ELR (cell line): ENCODE measurements at places on chromosomes 5 and 9.

- no peak for DNase-seq
Measured at GRCh38 chr5:78606241-78606640, 42.3 kb downstream of the LHFPL2 start.

GRCh38 chr5:7410936-7411511 is 15.1 kb downstream of the ADCY2 start:
- DNase-seq: no peak

- peak; percentile 9 for DNase-seq
Measured at GRCh38 chr9:135804581-135805421, 102.5 kb downstream of the CAMSAP1 start.

DNA sequence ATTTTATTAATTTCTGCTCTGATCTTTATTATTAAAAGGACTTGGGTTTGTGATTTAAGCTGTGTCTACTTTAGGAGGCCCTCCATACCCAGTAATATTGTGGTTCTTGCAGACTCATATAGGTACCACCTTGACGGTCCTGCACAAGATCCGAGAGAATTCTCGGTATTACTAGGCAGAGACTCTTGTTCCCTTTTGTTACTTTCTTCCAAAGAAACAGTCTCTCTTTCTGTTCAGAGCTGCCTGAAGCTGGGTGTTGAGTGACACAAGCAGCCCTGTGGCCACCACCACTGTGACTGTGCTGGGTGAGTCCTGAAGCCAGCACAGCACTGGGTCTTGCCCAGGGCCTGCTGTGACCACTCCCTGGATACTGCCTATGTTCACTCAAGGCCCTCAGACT is 666.6 kb downstream of the SEMA5A start:
- no peak for DNase-seq

GRCh38 chr5:132766806-132767055 is 10.3 kb downstream of the SEPTIN8 start:
- no peak for DNase-seq

GRCh38 chr9:131610231-131610761 is 65.0 kb downstream of the PRRT1B start:
- DNase-seq: no peak

DNA sequence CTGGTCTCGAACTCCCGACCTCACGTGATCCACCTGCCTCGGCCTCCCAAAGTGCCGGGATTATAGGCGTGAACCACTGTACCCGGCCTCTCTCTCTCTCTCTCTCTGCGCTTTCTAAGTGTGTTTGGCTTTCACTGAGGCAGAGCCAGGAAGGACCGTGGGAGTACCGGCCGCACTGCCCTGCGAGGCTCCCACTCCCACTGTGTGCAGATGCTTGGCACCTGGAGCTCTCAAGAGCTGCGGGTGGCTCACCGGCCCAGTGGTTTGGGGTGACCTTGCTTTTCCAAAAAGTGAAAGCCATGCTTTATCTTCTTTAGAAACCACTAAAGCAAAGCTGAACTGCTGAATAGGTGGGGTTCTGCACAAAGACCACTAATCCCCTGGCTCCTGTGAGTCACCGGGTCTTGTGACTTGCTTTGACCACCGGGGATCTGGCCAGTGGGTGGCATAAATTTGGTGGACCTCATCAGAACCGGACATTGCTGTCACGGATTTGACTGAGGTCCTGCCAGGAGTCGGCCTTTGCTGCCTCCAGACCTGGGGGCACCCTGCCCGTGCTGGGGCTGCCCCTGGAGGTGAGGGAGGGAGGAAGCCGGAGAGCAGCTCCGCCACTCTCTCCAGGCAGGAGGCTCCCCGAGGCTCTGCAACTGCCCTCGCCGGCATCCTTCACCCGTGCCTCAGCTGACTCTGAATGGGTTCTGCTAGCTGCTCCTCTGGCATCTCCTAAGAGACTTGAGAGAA is 228.9 kb downstream of the FANCC start:
- DNase-seq: peak; percentile 14

- peak; percentile 68 for DNase-seq
Measured at GRCh38 chr9:19154135-19154612, 26.9 kb upstream of the PLIN2 start.

GRCh38 chr5:172528440-172528839 is 74.1 kb upstream of the SH3PXD2B start:
- no peak for DNase-seq

DNA sequence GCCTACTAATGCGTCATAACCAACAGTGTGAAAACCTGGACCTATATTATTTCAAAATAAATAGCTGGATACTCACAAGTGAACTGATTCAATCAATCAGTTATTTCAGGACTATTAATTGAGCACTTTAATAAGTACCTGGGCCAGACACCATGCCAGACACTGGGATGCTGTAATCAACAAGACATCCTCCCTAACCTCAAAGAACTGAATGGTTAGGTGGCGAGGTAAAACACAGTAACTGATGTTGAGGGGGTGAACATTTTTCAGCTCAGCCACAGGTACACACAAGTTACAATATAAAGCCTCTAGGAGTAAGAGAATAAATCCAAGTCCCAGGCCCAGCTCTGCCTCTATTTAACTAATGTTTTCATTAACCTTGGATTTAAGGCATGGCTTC is 24.0 kb downstream of the CDH6 start:
- no peak for DNase-seq

GRCh38 chr9:133351908-133352634 is 4.1 kb downstream of the RPL7A start:
- peak; percentile 82 for DNase-seq

DNA sequence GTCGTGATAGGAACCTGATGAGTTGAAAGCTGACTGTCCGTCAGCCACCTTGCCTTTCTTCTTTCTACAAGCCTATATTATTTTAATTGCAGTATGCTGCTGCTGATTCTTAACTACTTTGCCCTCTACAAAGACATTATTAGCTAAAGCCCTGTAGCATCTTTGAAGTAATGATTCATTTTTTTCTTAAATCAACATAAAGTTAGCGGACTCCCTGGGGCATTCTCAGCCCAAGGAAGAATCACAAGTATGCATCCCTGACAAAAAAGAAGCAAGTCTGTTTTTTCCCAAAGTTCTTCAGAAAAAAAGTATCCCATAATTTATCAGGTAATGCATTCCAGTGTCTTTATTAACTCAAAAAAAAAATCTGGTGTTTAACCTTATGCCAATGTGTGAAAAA is 69.5 kb upstream of the TAS2R1 start:
- DNase-seq: peak; percentile 15

DNA sequence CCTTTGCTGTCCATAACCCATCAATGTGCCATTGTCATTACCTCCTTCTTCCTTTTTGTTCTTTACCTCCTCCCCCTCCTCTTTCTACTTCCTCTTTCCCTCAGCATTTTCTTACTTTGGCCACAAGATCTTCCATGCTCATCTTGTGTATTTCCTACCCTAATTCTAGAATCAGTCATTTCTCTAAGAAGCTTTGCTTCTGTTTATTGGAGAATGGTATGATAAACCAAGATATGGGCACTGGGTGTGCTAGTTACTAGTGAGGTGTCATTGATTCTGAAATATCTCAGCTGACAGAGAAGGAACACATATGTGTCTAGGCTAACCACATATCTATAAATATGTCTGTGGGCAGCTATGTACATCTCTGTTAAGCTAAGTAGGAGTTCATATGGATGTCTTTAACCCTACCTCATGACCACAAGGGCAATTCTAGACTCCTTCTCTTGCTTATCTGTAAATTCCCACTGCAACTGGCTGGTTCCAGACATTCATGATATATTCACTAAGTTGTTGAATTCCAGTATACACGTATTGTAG is 2051.3 kb upstream of the CDH9 start:
- no peak for DNase-seq

DNA sequence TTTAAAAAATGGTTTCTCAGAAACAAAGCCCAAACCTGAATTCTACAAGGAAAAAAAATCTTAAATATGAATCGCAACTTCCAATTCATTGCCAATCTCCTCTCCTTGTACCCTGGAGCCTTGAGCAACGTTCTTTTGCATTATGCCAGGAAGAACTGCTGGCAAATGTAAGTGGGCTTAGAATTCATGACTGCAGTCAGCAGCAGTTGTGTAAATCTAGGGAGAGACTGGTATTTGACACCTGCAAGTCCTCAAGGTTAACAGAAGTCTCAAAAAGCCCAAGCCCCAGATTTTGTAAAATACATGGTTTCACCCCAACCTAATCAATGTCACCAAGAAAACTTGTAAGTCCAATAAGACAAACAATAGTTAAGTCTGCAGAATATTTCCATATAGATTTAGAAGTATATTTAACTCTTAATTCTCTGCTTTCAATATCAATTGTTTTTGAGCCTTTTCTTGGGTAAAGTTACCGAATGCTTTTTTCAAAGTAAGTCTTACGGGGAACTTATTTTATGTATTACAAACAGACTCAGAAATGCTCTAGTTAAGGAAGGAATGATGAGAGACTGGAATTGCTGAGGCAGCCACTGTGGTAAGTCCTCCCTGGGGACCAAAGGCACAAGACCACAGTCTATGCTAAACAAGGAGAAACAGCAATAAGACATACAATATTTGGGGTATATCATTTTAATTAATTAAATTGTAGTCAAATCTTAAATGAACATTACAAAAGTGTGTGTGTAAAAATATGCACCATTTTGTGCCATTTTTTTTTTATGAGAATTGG is 31.3 kb downstream of the ELL2 start:
- no peak for DNase-seq

- DNase-seq: no peak
Measured at GRCh38 chr5:81633891-81634290, 117.0 kb downstream of the SSBP2 start.

DNA sequence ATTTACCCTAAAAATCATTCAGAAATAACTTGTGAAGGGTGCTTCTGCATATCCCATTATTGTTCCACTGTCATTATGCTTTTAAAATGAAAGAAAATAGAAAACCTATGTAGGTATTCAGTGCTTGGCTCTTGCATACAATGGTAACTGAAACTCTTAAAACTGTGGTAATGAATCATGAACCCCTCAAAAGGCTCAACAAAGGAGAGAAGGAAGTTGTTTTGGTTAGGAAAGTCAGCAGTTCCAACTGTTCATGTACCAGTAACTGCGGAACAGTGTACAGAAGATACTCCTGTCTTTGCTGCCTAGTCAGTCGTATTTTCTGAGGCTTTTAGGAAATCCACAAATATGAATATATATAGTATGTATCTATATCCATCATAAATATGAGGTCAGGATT is 96.1 kb downstream of the OSMR start:
- no peak for DNase-seq

DNA sequence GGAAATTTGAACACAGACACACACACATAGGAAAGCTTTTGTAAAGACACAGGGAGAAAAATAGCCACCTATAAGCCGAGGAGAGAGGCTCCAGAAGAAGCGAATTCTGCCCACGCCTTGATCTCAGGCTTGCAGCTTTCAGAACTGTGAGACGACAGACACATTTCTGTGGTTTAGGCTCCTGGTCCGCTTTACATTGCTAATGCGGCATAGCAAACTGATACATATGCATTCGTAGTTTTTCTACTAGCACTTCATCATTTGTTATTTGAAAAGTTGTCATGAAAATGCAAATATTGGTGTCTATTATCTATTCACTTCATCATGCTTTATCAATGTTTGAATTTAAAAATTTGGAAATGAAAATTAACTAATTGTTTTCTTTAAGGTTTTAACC is 674.9 kb downstream of the SEMA5A start:
- DNase-seq: no peak

DNA sequence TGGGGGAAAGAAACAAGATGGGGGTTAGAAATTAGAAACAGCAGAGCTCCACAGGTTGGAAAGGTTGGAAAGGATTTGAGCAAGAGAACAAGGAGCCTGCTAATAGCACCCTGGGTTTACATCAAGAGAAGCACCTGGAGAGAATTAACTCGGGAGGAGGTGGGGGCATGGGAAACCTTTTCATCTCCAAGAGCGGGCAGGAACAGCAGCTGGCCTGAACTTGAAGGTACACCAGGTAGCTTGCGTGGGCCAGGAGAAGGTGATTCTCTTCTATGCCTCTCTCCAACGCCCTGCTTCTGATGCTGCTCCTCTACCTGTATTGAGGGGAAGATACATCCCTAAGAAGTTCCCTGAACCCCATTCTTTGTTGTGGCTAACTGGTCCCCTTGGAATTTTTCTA is 37.1 kb upstream of the GLRX start:
- no peak for DNase-seq

DNA sequence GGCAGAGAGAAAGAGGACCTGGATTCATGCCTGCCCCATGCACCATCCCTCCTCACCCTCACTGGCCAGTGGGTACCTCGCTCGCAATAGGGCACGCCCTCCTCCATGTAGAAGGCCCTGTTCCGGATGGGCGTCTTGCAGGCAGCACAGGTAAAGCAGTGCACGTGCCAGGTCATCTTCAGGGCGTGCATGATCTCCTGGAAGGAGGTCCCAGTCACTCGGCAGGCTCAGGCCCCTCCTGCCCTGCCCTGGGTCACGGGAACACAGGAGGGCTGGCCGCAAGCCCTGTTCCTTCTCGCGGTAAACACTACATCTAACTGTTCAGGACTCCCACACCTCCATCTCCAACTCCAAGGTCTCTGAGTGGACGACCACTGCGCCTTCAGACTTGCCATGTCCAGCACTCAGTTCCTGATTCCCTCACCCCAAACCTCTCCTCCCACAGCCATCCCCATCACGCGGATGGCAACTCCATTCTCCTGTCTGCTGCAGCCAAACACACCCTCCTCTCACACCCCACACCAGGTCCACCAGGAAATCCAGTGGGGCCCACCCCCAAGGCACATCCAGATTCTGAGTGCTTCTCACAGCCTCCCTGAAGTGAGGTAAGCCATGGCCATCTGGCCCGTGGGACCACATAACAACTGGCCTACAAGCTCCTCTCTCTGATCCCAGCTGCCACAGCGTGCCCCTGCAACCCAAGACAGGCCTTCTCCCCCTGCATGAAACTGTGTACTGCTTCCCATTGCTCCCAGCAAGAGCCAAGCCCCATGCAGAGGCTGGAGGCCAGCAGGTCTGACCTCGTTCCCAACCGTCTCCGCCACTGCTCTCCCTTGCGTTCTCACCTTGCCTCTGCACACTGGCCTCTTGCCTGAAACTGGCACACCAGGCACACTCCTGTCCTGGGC is 10.8 kb upstream of the DBN1 start:
- DNase-seq: no peak

DNA sequence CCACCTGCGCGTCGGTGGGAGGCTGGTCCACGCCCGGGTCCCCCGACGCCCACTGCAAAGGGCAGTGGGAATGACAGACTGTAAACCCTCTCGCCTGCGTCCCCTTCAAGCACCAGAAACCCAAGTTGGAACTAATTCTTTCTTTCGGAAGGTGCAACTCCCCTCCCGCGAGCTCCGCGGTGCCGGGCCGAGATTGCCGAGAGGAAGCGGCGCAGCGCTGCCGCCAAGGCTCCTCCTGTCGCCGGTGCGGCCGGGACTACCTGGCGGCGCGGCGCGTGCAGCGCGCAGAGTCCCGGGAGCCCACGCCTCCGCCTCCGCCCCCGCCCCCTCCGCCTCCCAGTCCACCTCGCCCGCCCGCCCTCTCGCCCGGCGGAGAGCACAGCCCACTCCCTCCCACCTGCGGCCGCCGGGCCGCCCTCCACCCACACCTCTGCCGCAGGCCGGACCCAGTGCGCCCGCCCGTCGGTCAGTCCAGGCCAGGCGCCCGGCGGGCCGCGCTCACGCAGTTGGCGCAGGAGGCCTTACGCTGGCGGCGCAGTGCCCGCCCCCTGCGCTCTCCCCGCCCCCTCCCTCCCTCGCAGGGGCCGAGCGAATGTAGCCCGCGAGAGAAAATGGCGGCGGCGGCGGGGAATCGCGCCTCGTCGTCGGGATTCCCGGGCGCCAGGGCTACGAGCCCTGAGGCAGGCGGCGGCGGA is at the start of gene MAP3K1:
Gene MAP3K1, plus strand, starts transcription at position 587 of the 695 bp plus-strand sequence. Its CDS starts 25 bp downstream, at position 612.
- DNase-seq: peak; percentile 66

- peak; percentile 42 for DNase-seq
Measured at GRCh38 chr9:105901514-105902109, 207.3 kb downstream of the TMEM38B start.
